ENCODE measurements at places on chromosomes 7 and 10.
A peak's percentile ranks its signal among the peaks of the same experiment; 100 is the strongest.

DNA sequence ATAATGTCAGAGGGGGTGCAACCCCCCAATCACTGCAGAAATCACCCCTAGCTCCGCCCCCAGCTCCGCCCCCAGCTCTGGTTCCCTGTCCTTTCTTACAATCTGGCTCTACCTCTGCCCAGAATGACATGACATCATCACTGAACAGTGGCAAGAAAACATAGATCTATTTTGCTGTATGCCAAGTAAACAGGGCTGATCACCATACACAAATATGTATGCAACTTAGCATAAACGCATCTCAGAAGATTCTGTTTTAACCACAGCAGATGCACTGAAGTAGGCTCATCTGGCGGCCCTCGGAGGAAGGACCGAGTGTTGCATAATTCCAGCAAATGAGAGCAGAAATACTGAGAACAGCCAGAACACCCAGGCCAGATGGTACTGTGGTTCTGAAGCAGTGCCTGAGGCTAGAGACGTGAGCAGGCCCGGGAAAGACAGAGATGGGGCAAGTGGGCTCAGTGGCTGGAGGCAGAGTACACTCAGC is 293.3 kb upstream of the KLF14 start:
- H3K4me3 ChIP-seq, result peak overlapping the region; percentile 47
- H3K27ac ChIP-seq, result peak overlapping the region; percentile 77
- H3K4me1 ChIP-seq, result peaks cover 47% of the 10 kb centered on the region

GRCh38 chr10:95767884-95768556 is 12.1 kb downstream of the ENTPD1 start:
- H3K27ac ChIP-seq, result no peak overlapping the region
- H3K4me1 ChIP-seq, result peaks cover 13% of the 10 kb centered on the region
- peaks cover 6% of the 10 kb centered on the region for H3K27me3 ChIP-seq
- DNase-seq, result peak; percentile 30
- peaks cover 38% of the 10 kb centered on the region for H3K36me3 ChIP-seq

GRCh38 chr10:122373721-122374120 is 787 bp upstream of the PLEKHA1 start:
- peaks cover 20% of the 10 kb centered on the region for H3K4me1 ChIP-seq
- no peak for DNase-seq
- no peaks in the 10 kb centered on the region for H3K36me3 ChIP-seq
- H3K27me3 ChIP-seq, result peaks cover 61% of the 10 kb centered on the region

DNA sequence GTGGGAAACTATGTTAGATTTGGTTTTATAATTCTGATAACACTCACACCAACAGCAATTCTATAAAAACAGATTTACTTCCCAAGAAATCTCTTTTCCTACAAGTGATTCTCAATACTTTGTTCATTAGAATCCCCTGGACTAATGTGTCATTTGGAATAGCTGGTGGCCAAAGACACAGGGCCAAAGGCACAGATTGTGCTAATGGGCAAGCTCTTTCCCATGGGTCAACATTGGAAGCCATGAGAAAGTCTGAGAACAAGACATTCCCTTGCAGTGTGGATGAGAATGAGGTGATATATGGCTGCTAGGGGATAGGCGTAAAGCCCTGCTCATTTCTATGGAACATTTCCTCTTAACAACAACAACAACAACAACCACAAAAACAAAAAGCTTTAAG is 153.8 kb downstream of the AMPH start:
- H3K27me3 ChIP-seq, result peaks cover 10% of the 10 kb centered on the region
- no peak overlapping the region for H3K27ac ChIP-seq
- no peak overlapping the region for H3K4me3 ChIP-seq
- no peak for DNase-seq
- no peaks in the 10 kb centered on the region for H3K36me3 ChIP-seq

GRCh38 chr10:103067484-103067883 is 125.6 kb downstream of the NT5C2 start:
- H3K4me1 ChIP-seq, result peaks cover 28% of the 10 kb centered on the region
- DNase-seq, result no peak
- no peaks in the 10 kb centered on the region for H3K36me3 ChIP-seq
- H3K27me3 ChIP-seq, result no peaks in the 10 kb centered on the region

DNA sequence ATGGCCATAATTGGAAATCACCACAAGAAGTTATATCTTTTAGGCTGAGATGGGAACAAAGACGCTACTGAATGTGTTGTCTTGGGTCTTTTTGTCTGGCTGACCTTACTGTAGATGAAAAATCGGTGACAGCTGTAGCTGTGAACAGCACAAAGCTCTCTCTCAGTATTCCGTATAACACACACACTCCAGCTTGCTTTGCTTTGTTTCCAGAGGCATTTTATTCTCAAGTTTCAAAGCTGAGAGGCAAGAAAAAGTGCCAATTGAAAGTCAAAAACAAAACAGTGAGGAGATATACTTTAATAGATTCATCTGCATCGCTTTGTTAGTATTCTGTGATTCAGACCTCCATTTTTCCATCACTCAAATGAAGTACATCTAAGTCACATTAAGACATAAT is 39.6 kb upstream of the CABCOCO1 start:
- DNase-seq, result no peak
- H3K27me3 ChIP-seq, result peaks cover 10% of the 10 kb centered on the region
- H3K27ac ChIP-seq, result no peak overlapping the region
- no peaks in the 10 kb centered on the region for H3K36me3 ChIP-seq
- H3K4me1 ChIP-seq, result no peaks in the 10 kb centered on the region

DNA sequence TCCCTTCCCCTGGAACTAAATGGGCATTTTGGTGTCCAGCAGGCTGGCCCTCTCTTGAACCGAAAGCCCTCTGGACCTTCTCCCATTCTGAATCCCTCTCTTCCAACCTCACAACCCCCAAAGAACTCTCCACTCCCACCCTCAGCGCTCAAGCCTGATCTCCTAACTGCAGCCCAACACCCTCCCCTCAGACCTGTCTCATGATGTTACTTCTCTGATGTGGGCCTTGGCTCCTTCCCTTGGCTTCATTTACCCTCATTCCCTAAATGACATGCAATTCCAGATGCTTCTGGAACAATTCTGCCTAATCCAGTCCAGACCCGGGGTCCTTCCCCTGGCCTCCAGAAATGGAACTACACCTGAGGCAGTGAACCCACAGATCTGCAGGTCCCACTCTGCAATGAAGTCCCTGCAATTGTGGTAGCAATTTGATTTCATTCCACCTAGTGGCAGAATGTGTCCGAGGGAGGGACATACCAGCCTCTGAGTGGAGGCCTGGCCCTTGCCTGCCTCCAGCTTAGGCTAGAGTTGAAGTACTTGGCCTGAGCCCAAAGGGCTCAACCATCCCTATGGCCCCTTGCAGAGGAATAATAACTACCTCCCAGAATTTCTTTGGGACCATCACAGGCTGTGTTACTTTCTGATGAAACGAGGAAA is 4.1 kb upstream of the CEP41 start:
- H3K27ac ChIP-seq, result no peak overlapping the region
- H3K27me3 ChIP-seq, result no peaks in the 10 kb centered on the region
- no peak for DNase-seq
- peaks cover 29% of the 10 kb centered on the region for H3K4me1 ChIP-seq
- peaks cover 9% of the 10 kb centered on the region for H3K36me3 ChIP-seq

- no peak overlapping the region for H3K27ac ChIP-seq
- H3K36me3 ChIP-seq, result no peaks in the 10 kb centered on the region
- peaks cover 22% of the 10 kb centered on the region for H3K4me1 ChIP-seq
- no peak overlapping the region for H3K4me3 ChIP-seq
- DNase-seq, result no peak
- peaks cover 24% of the 10 kb centered on the region for H3K27me3 ChIP-seq
Measured at GRCh38 chr7:50825465-50825864, 42.8 kb upstream of the GRB10 start.

DNA sequence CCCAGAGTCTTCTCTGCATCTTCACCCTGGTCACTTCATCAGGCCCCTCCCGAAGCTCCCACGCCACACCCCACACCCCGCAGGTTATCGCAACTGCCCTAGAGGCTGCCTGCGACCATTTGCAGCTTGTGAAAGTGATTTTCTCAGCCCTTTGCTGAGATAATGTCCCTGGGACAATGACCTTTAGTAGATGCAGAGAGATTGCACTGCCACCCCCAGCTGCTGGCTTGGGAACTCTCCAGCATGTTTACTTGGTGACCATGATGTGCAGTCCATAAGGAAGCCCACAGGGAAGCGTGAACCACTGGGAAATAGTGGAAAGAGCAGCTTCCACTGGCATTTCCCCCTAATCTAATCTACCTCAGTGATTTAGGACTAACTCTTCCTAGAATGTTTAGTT is 97.3 kb downstream of the WNT2 start:
- no peak overlapping the region for H3K27ac ChIP-seq
- DNase-seq, result no peak
- H3K36me3 ChIP-seq, result no peaks in the 10 kb centered on the region

DNA sequence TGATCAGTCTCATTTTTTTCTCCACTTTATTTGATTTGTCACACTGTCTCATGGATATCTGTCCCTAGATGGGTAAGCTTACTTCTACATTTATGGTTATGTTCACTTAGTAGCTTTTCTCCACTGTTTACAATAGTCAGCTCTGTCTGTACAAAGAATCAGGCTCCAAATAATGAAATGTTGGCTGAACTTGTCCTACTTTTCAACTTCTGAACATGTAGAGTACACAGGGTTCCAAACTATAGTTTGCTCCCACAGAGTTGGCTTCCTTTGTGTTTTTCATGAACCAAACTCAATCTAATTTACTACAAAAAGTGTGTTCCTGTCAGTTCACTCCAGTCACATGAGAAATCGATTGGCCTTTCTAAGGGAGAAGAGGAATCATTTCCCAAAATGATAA is 175.0 kb downstream of the CCDC71L start:
- H3K27me3 ChIP-seq, result no peaks in the 10 kb centered on the region
- peaks cover 20% of the 10 kb centered on the region for H3K4me1 ChIP-seq
- no peak overlapping the region for H3K27ac ChIP-seq
- no peak overlapping the region for H3K4me3 ChIP-seq
- DNase-seq, result no peak

- H3K4me1 ChIP-seq, result peaks cover 10% of the 10 kb centered on the region
- no peak for DNase-seq
- no peaks in the 10 kb centered on the region for H3K27me3 ChIP-seq
Measured at GRCh38 chr10:48365668-48366067, 59.2 kb downstream of the MAPK8 start.

GRCh38 chr7:113582471-113582870 is 336.3 kb downstream of the PPP1R3A start:
- H3K4me3 ChIP-seq, result no peak overlapping the region
- DNase-seq, result no peak
- no peaks in the 10 kb centered on the region for H3K27me3 ChIP-seq
- no peaks in the 10 kb centered on the region for H3K36me3 ChIP-seq
- H3K4me1 ChIP-seq, result no peaks in the 10 kb centered on the region

DNA sequence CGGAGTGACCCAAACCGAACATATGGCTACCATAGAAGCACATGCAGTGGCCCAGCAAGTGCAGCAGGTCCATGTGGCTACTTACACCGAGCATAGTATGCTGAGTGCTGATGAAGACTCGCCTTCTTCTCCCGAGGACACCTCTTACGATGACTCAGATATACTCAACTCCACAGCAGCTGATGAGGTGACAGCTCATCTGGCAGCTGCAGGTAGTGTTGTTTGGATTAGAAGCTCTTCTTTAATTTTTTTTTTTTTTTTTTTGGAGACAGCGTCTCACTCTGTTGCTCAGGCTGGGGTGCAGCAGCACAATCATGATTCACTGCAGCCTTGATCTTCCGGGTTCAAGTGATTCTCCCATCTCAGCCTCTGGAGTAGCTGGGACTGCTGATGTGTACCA is 45.8 kb downstream of the NRF1 start:
- no peaks in the 10 kb centered on the region for H3K27me3 ChIP-seq
- H3K4me3 ChIP-seq, result no peak overlapping the region
- DNase-seq, result no peak

DNA sequence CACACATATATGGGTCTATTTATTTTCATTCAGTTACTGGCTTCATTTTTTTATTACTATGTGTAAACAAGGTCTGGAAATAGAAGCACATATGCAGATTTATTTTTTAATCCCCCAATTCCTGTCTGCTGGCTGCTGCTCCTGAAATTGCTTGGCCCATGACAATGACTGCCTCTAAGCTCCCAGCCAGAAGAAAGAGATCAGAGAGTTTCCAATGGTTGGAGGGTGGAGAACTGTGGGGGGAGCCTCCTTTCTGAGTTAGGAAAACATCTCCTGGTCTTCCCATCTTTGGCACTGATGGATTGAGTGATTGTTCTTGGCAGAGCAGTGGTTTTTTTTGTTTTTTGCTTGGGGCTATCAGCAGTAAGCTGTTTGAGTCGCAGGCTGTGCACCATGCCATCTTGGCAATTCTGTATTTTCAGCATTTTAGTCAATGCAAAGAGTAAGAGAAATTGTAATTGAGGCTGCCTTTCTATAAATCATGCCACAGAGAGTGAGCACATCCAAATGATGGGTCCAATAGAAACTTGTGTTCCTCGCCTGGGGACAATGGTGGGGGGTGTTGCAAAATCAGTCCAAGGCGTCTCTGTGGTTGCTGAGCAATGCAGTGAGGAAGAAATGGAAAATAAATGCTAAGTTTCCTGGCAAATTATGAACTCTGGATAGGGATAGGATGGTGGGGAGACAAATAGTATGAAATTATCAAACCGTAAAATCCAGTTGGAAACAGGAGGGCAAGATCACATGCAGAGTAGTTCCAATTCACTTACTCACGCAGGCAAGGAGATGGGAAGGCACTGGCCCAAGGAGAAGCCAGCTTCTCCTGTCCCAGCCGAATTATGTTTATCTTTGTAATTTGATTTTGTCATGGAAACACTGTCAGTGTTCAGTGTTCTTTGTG is 382.4 kb downstream of the SORCS3 start:
- no peaks in the 10 kb centered on the region for H3K4me1 ChIP-seq
- no peak overlapping the region for H3K27ac ChIP-seq
- DNase-seq, result no peak
- H3K36me3 ChIP-seq, result no peaks in the 10 kb centered on the region

GRCh38 chr7:131231381-131232220 is 96.1 kb upstream of the MKLN1 start:
- H3K4me1 ChIP-seq, result peaks cover 58% of the 10 kb centered on the region
- no peaks in the 10 kb centered on the region for H3K36me3 ChIP-seq
- H3K27ac ChIP-seq, result peak overlapping the region; percentile 93

DNA sequence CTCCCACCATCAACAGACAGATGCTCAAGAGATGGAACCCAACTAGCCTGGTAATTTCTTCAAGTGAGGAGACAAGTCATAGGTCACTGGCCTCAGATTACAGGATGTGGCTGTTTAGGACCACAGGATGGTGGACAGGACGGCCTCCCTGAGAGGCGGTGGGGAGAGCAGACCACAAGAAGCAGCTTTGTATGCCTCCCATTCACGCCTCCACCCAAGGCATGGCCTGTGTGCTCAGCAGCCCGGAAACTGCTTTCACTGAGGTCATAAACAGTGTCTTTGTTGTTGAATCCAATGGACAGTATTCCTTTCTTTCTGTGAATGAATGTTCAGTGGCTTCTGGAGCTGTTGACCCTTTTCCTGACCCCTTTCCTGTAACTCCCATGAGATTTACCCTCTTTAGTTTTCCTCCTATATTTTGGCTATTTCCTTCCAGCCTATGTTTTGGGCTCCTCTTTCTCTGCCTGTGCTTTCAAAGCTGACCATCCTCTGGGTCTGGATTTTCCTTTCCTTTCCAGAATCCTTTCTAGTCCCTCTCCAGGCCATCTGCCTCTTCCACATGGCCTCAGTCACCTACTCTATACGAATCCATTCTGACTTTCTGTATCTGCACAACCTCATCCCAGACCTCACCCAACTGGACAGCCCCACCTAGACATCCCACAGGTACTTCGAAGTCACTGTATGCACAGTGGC is 32.4 kb upstream of the INPP5F start:
- H3K27ac ChIP-seq, result no peak overlapping the region
- peaks cover 4% of the 10 kb centered on the region for H3K27me3 ChIP-seq
- no peak for DNase-seq
- H3K36me3 ChIP-seq, result no peaks in the 10 kb centered on the region

GRCh38 chr7:121267612-121268011 is 61.2 kb upstream of the WNT16 start:
- H3K36me3 ChIP-seq, result no peaks in the 10 kb centered on the region
- no peak overlapping the region for H3K4me3 ChIP-seq
- H3K27ac ChIP-seq, result no peak overlapping the region
- no peaks in the 10 kb centered on the region for H3K4me1 ChIP-seq
- peaks cover 13% of the 10 kb centered on the region for H3K27me3 ChIP-seq

Data from T-helper 2 cell treated with Interferon-gamma antibody and Interleukin-4, amounts not matched to agents 5 μg/mL and 100 μg/mL, for 36 hours (primary cell).